ENCODE measurements at places on chromosomes 2 and 18. TPM values are rescaled to one million over a fixed set of nuclear protein-coding genes. Genes with fewer than 3 reads are reported as not detected.

- peaks cover 44% of the 10 kb centered on the region for H3K27me3 ChIP-seq
- no peak overlapping the region for H3K4me3 ChIP-seq
- no peaks in the 10 kb centered on the region for H3K36me3 ChIP-seq
- no peak overlapping the region for H3K27ac ChIP-seq
- no peak for DNase-seq
Observed at GRCh38 chr18:37571266-37571665, 5.7 kb upstream of the CELF4 start.

SKA1 gene
- total RNA-seq, result 73.1 TPM

- no peak for DNase-seq
- H3K36me3 ChIP-seq, result no peaks in the 10 kb centered on the region
- no peak overlapping the region for H3K4me3 ChIP-seq
- H3K27me3 ChIP-seq, result no peaks in the 10 kb centered on the region
- no peaks in the 10 kb centered on the region for H3K4me1 ChIP-seq
- H3K27ac ChIP-seq, result no peak overlapping the region
Observed at GRCh38 chr2:129374452-129374851, 605.0 kb upstream of the RAB6C start.

- H3K4me1 ChIP-seq, result no peaks in the 10 kb centered on the region
- H3K36me3 ChIP-seq, result no peaks in the 10 kb centered on the region
- no peak for DNase-seq
- no peak overlapping the region for H3K4me3 ChIP-seq
- no peak overlapping the region for H3K27ac ChIP-seq
Observed at GRCh38 chr2:163182764-163183354, 344.3 kb upstream of the KCNH7 start.

- H3K27ac ChIP-seq, result no peak overlapping the region
- DNase-seq, result no peak
- peaks cover 6% of the 10 kb centered on the region for H3K27me3 ChIP-seq
- no peaks in the 10 kb centered on the region for H3K36me3 ChIP-seq
Observed at GRCh38 chr18:36620788-36621187, 208.0 kb downstream of the TPGS2 start.

Data from activated T-cell treated with anti-CD3 and anti-CD28 coated beads, Interleukin-2, amount 50 U/mL, for 72 hours (primary cell).